ENCODE measurements at places on chromosomes 1 and 21.
A peak's percentile ranks its signal among the peaks of the same experiment; 100 is the strongest.

GRCh38 chr1:28056129-28056925 is 32.1 kb downstream of the EYA3 start:
- DNase-seq: peak; percentile 72

DNA sequence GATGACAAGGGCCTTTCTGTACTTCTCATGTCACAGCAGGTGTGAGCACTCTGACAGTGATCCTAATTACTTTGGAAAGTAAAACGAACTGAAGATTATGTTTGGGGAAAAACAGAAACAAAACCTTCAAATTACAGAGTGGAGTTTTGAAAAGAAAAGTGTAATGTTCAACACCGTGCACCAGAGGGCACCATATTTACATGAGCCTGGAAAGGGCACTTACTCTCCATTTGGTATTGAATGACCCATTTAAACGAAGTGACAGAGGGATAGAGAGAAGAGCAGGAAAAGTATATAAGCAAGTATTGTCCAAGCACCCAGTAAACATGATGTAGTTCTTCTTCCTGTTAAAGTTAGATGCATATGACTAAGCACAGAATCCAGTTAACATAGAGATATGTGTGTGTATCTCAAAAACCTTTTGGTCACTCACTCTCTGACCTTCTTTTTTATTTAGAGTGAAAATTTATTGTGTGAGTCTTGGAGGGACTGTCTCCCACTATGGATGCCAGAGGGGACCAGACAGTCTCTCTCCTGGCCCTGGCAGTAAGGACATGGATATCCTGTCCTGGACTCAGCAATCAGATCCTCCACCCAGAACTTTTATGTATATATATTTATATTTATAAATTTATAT is 3.8 kb upstream of the RGSL1 start:
- no peak for DNase-seq

DNA sequence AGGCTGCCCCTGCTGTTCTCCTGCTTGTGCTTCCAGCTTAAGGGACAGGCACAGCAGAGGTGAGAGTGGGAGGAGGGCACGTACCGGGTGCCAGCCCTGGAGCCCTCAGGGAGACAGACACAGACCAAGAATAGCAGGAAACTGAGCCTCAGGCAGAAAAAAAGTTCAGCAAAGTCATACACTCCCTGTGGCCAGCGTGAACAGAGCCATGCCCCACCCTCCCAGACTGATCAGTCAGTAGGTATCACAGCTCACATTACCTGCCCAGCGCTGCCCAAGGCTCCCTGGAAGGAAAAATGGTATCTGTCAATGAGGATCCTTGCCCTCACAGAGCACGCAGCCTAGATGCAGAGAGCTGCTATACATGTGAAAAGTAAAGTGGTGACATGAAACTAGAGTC is 1.3 kb downstream of the UBL4B start:
- no peak for DNase-seq

DNA sequence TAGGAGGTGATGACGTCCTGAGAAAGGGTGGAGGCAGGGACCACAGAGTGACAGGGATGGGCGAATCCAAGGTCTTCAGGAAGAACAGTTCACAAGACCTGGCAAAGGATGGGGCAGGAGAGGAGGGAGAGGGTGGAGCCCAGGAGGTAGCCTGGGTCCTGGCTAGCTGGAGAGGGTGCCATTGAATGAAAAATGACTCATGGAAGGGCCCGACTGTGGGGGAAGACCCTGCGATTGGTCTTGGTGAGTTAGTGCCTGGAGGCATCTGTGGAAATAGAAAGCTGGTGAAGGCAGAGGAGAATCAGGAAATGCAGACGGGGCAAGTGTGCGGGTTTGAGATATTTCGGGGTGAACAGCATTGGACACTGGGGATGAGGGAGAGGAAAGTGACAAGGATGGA is 60.3 kb upstream of the SLC45A1 start:
- no peak for DNase-seq

- no peak for DNase-seq
These were observed 99.9 kb downstream of the BEND5 start for GRCh38 chr1:48676822-48677221.

GRCh38 chr1:2609319-2610035 is 22.9 kb downstream of the PRXL2B start:
- DNase-seq: no peak

DNA sequence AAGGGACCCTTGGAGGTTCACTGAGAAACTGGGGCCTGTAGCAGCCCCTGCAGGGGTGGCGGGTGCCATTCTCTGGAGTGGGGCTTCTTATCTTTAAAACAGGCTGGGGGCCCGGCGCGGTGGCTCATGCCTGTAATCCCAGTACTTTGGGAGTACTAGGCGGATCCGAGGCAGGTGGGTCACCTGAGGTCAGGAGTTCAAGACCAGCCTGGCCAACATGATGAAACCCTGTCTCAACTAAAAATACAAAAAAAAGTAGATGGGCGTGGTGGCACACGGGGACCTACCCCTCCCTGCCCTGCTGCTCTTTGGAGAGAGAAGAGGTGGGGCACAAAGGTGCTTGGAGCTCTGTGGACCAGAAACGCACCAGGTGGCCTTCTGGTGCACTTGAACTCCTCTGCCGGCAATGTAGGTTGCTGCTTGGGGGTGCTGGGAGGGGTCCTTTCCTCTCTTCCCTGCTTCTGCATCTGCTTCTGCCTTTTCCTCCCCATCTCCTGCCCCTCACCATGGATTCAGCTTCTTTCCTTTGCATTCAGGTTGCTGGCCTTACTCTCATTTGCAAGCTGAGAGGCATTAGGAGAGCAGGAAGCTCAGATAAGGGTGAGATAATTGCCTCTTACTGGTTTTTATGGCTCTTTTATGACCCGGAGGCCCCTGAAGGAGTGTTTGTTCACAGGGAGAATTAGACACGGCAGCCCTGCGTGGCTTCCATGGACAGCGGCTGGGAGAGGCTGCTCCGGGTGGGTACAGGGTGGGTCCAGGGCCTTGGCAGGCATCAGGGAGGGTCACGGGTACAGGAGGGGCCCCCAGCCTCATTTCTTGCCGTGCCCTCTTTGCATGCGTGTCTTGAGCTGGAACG is 57.4 kb downstream of the ARHGEF10L start:
- no peak for DNase-seq

GRCh38 chr1:32761253-32761877 is 55.8 kb downstream of the YARS1 start:
- DNase-seq: no peak

DNA sequence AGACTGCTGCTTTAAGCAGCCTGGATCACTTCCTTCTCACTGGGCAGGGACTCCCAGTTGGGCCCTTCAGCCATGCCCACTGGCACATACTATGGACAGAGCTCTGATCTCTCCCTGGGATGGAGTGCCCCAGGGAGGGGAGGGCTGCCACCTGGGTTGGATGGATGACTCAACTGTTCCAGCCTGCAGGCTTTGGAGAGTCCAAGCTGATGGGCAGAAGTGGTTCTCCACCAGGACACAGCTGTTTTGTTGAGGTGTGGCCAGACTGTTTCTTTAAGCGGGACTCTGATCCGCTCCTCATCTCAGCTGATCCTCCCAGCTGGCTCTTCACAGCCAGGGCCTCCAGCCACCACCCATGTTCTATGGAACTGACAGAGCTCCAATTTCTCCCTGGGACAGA is 166.9 kb downstream of the MAGI3 start:
- DNase-seq: no peak

DNA sequence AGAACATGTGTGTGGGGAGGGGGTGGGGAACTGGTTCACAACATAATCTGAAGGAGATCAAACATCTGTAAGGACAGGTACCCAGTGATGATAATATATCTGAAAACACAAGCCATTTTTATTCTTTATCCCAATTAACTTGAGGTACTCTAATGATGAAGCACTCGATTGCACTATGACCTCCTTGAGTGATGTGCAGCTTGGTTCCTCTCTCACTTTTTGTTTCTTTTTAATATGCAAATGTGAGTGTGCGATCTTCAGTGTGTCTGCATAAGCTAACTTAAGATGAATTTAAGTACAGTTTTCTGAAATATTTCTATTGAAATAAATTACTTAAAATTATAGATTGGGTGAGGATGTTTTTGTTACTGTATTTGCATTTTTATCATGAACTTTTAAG is 50.6 kb upstream of the ANGPTL1 start:
- DNase-seq: no peak

DNA sequence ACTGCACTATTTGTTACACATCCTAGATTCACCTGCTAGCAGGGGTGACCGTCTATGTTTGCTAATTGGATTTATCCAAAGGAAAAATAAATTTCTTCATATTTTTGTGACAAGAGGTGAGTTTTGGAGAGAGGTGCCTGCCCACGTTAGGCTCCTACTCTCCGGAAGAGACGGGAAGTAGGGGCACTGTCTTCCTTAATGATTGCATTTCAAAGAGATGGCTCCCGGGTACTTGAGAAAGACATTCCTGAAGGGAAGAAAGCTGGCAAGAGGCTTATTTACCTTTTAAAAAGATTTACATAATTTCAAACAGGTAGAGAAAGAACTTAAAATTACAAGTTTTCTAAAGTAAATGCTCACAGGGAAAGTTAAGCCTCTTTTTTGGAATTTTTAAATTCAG is 18.7 kb upstream of the IL19 start:
- DNase-seq: no peak

GRCh38 chr1:114292194-114292593 is 138.5 kb upstream of the SYT6 start:
- no peak for DNase-seq

DNA sequence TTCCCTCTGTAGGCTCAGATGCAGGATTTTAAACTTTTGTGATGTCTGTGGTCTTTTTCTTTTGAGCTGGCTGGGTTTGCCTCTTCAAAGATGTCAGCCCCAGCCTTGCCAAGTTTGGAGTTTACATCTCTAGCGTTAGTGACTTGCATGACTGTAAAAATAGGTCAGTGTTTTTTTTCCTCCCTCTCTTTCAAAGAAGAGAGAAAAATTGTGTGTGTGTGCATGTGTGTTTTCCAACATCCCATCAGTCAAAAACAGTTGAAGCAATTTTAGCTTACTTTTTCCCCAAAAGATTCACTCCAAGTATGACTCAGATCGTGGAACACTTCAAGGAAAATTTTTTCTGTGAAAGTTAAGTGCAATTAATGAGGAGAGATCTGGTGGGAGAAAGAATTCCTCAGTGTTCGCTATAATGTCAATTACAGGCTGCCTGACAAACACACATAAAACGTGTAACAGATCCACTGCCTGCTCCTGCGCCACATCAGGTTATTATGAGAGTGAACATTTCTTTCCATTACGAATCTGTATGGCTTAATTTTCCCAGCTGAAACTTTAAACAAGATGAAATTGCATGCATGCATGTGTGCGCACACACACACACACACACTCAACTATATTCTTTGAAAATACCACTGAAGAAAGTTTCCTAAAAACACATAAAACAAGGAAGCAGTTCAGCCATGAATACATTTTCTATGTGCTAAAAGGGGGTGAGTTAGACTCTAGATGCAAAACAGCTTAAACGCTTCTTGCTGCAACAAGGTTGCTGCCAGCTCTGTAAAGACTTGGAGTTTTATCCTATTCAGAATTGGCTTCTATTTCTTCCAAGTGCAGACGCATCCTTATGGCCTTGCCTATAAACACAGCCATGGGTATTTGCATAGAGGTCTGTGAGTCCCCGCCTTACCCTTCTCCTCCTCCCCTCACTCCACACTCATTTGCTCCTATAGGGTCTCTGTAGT is 55.5 kb downstream of the TLR5 start:
- DNase-seq: no peak

GRCh38 chr1:181451661-181452230 is 31.6 kb upstream of the CACNA1E start:
- DNase-seq: no peak

- peak; percentile 53 for DNase-seq
These were observed 483 bp downstream of the UBQLN4 start for GRCh38 chr1:156052862-156053767.

GRCh38 chr1:22671999-22672398 is 19.0 kb downstream of the C1QB start:
- no peak for DNase-seq

- no peak for DNase-seq
These were observed 7.6 kb upstream of the AADACL4 start for GRCh38 chr1:12636098-12636950.

- DNase-seq: no peak
These were observed 33.5 kb downstream of the MAGI3 start for GRCh38 chr1:113423826-113424225.

DNA sequence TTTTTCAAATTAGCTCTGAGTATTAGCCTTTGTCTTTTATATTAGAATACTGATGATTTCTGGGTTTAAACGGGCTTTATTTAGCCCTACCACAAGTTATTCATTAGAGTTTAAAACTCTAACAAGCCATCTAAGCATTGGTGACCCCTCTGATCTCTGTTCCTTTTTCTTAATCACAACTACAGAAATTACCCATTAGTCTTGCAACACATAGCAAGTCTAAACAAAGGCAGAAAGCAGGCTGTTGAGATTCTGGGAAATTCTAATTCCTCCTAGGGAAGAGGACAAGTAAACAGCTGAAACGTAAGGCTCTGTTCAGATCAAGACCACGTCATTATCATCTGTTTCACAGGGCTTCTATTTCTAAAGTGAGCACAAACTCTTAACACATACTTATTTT is 491.2 kb upstream of the ZRANB2 start:
- no peak for DNase-seq

GRCh38 chr1:231093156-231093922 is 53.3 kb upstream of the FAM89A start:
- DNase-seq: no peak

GRCh38 chr1:29645586-29645985 is 409.3 kb downstream of the PTPRU start:
- no peak for DNase-seq

GRCh38 chr1:170537798-170538503 is 6.0 kb downstream of the GORAB start:
- DNase-seq: no peak

DNA sequence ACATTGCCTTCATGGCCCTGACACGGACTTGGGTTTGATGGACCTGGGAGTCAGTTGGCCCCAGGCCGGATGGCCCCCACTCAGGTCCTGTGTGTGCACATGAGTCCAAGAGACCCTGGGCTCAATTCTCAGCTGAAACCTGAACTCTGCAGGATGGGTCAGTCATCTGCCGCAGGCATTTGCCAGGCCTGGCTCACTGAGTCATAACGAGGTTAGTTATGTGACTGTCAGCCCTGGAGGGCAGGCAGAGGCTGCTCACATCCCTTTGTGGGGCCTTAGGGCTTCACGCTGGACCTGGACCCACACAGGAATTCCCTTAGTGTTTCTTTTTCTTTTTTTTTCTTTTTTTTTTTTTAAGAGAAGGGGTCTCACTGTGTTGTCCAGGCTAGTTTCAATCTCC is 46.5 kb downstream of the PSMG1 start:
- no peak for DNase-seq

DNA sequence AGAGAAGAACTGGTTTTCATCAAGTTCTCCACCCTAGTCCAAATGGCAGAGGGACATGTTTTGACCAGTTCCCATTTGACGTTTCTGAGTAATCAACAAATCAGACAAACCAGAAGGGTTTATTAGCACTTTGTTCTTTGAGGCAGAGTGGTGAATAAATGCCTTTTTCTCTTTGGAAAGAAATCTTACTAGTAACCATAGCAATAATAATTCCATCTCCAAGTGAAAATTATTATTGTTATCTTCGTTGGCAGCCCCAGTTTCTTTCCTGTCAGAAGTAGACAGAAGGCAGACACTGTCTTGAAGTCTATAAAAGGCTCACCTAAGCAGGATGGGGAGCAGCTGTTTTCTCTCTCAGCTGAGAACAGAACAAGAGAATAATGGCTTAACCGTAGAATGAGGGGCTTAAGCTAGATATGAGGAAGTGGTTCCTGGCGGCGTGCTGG is 391.6 kb downstream of the PBX1 start:
- no peak for DNase-seq

GRCh38 chr1:206716870-206717673 is 32.4 kb downstream of the MAPKAPK2 start:
- DNase-seq: no peak

GRCh38 chr1:17060306-17060749 is 6.5 kb upstream of the SDHB start:
- no peak for DNase-seq
